ENCODE measurements at places on chromosomes 12 and 14.

DNA sequence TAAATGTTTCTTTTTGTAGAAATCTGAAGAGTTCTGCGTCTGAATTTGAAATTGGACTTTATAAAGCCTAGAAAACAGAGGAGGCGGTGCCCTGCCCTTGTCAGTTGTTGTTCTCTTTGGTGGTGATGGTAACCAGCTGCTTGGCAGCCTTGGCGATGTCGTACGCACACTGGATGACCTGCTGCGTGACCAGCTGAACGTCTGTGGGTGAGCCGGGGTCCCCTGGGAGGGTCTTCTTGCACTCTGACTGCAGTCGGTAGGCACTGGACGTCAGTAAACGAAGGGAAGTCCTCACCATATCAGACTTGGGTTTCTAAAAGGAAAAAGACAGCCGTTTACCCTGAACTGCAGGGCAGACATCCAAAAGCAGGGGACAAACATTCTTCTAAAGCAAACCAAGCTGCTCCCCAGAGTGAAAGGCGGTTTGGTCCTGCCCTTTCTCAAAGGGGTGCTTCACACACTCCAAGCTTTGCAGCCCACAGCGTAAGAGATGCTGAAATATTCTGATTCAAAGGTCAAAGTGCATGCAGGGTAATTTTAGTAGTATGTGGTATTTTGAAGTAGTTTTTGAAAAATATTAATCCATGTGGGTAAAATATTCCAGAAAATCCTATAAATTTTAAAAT, 32.9 kb downstream of the TCHP start:
- DNase-seq, result no peak

DNA sequence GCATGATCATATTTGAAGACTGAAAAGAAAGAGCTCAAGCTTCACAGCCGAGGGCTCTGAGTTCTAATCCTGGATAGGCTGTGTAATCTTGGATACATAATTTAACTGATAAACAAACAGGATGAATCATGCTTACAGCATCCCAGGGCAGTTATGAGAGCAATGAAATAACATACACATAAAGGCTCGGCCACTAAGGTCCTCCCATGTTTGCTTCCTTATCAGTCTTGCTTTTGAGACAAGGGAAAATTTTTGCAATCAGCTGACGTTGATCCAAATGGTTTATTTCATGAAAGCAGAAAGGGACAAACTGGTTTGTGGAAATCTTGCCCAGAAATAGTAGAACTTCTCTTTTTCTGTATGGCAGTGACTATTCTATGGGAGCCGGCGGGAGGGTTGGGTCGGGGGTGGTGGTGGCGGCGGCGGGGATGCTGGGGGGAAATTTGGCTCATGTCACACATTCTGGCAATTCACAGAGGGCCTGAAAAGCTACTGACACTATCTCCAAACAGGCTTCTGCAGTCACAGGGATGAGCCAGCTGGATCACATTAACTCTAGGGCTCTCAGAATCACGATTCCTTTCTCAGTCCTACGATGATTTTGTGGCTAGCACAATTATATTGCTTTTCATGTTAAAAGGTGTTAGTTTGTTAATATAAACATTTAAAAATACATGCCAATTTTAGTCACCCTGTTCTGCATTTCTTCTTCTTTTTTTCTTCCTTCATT, 124.5 kb downstream of the SLC8A3 start:
- no peak for DNase-seq

- no peak for DNase-seq
Measured at GRCh38 chr14:102690509-102691286, 86.6 kb upstream of the TRAF3 start.

- DNase-seq, result no peak
Measured at GRCh38 chr14:54674046-54674741, 107.3 kb downstream of the SAMD4A start.

- no peak for DNase-seq
Measured at GRCh38 chr12:104910196-104910840, 47.8 kb downstream of the SLC41A2 start.

- DNase-seq, result no peak
Measured at GRCh38 chr12:3048540-3048939, 28.6 kb upstream of the TSPAN9 start.

DNA sequence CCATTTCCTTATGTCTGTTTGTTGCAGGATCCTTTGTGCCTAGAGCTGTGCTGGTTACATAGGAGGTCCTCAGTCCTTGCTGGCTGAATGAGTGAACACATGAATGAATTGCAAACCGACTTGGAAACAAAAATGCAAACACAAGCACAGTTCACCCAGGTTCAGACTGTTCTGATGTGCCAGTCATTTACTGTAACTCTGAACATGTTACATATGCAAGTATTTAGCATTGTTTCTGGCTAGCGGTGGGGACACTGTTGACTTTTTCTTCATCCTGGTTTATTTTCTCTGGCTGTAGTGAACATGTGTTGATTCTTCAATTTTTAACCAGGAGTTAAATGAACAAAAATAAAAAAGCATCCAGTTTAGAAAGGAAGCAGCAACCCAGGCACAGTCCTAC, 33.4 kb downstream of the TSPAN9 start:
- DNase-seq, result no peak

- no peak for DNase-seq
Measured at GRCh38 chr14:94158239-94158883, 15.8 kb upstream of the PPP4R4 start.

- DNase-seq, result peak; percentile 49
Measured at GRCh38 chr12:32671930-32672780, 6.9 kb upstream of the DNM1L start.

- peak; percentile 45 for DNase-seq
Measured at GRCh38 chr12:6927379-6928021, at the start of gene ATN1. TSS of gene ATN1 (plus strand) at chr12:6927959. CDS start at chr12:6934002, 6,043 bp downstream.

GRCh38 chr12:69660164-69660863, 38.8 kb downstream of the BEST3 start:
- no peak for DNase-seq

GRCh38 chr12:12693111-12693671, 2.8 kb downstream of the GPR19 start:
- DNase-seq, result no peak

DNA sequence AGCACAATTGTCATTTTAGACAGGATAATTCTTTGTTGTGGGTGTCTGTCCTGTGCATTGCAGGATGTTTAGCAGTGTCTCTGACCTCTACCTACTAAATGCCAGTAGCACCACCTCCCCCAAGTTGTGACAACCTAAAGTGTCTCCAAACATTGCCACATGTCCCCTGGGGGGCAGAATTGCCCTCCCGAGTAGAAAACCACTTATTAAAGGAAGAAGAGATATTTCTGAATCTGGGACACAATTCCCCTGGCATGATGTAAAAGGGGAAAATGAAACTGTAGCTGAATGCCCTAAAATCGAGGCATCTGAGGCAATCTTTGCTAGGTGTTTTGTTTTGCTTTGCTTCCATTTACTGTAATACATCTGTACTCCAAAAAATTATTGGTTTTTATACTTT, 116.8 kb upstream of the NAP1L1 start:
- DNase-seq, result no peak

DNA sequence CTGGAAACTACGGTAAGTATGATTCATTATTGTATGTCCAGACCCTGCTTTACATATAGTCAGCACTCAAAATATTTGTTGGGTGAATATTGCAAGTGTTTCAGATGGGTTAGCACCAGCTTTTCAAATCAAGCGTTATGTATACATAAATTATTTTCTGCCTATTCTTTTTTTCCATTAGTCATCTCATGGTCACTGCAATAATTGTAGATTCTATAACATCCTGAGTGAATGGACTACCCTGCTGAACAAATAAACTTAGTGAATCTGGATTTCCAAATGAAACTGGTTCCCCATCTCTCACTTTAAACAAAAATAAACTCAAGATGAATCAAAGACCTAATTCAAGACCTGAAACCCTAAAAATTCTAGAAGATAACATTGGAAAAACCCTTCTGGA, 152.3 kb downstream of the DIO2 start:
- no peak for DNase-seq

DNA sequence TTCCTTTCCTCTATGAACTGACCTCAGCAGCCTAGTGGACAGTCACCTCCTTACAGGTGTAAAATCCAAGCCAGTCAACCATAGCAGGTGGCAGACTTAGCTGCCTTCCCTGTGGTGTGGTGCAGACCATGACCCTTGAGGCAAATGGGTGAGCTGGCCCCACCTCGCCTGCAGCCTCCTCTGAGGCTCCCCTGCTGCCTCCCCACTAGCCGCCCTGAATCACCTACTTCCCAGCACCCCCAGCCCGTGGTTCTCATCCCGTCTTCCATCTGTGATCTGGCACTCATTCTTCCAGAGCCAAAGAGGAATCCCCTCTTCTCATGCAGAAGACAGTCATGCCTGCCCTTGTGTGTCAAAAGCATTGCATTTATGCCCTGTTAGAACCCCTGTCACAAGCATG, 34.4 kb upstream of the TSPAN9 start:
- DNase-seq, result no peak

- DNase-seq, result no peak
Measured at GRCh38 chr12:39116861-39117260, 211.5 kb upstream of the CPNE8 start.

GRCh38 chr12:100672075-100672592, 98.7 kb downstream of the GAS2L3 start:
- DNase-seq, result peak; percentile 36

DNA sequence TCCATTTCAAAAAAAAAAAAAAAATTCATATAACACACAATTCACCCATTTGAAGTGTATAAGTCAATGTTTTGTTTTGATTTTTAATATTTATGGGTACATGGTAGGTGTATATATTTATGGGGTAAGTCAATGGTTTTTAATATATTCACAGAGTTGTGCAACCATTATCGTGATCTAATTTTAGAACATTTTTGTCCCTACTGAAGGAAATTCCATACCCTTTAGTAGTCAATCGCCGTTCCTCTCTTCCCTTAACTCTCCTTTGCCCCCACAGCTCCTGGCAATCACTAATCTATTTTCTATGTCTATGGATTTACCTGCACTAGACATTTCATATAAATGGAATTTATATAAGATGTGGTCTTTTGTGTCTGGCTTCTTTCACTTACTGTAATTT, 92.8 kb downstream of the TRAFD1 start:
- DNase-seq, result no peak

GRCh38 chr12:104204690-104205480, 10.7 kb upstream of the TXNRD1 start:
- no peak for DNase-seq

GRCh38 chr12:6826125-6826733, 2.0 kb upstream of the P3H3 start:
- DNase-seq, result no peak

- DNase-seq, result no peak
Measured at GRCh38 chr14:102746634-102747438, 30.4 kb upstream of the TRAF3 start.

GRCh38 chr14:95862243-95862642, 14.4 kb upstream of the TUNAR start:
- DNase-seq, result no peak

All from suppressor macrophage (primary cell).